Amniotic epithelial cell (primary cell): ENCODE measurements at places on chromosomes 6 and 20.

- DNase-seq: peak; percentile 30
Measured at GRCh38 chr6:41092421-41093140, 19.8 kb downstream of the NFYA start.

DNA sequence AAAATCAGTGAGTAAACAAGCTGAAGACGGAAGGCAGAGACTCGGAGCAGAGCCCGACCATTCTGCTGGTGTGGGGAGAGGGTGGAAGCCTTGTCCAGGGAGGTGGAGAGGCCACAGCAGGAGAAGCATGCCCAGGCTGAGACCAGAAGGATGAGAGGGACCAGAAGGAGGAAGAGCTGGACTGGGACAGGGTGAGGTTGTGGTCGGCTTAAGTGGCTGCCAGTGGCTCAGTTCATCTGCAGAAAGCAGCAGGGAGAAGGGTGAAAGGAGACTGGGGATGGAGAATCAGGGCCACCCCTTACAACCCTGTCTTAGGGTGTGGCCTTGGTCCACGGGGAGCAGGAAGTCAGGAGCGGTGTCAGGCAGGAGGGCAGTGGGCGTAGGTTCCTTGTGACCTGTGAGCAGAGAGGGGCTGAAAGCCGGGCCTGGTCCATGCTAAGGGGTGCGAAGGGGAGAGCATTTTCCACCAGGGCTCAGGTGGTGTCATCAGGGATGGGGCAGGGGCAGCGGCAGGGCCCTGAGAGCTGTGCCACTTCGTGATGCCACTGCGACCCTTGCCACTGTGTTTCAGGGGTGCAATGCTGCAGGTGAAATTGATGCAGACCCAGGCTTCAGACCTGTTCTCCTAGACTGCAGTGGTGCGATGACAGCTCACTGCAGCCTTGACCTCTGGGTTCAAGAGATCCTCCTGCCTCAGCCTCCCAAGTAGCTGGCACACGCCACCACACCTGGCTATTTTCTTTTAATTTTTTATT, 81.1 kb downstream of the TTLL2 start:
- no peak for DNase-seq

- DNase-seq: no peak
Measured at GRCh38 chr6:135351635-135352034, 145.9 kb downstream of the AHI1 start.

- no peak for DNase-seq
Measured at GRCh38 chr20:24622856-24623255, 153.4 kb downstream of the SYNDIG1 start.

DNA sequence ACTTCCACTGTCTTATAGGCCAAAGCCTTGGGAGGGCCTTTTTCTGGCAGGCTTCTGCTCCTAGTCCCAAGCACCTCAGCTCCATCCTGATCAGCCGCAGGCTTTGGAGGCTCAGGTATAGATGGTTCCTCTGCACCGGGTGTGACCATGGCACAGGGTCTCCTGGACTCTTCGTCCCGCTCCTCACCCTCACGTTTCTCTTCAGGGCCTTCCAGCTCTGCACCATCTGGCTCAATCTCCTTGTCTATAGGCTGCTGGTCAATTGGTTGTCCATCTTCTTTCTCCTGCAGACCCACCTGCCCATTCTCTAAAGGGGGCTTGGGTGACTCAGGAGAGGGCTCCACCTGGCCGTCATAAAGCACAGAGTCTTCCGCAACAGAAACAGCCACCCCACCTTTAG, 37.0 kb downstream of the BFSP1 start:
- no peak for DNase-seq

GRCh38 chr6:164150232-164150631, 735.7 kb downstream of the QKI start:
- no peak for DNase-seq

DNA sequence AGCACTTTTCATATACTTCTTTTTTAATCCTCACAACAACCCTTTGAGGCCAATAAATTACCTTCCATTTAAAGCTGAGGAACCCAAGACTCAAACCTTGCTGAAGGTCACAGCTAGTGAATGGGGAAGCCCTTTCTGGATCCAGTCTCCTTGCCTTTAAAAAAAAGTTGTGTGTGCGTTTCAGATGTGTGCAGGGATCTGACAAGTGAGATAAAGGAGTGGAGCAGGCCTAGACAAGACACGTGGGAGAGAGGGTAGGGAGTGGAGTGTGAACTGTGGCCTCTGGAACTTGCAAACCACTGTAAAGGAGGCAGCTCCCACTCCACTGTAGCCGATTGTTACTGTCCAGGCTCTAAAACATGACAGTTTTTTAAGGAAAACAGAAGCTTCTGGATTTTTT, 1.9 kb downstream of the KLHL32 start:
- peak; percentile 43 for DNase-seq

- no peak for DNase-seq
Measured at GRCh38 chr20:6397115-6397514, 274.3 kb upstream of the FERMT1 start.
